ENCODE measurements at places on chromosomes 2 and 18. TPM values are rescaled to one million over a fixed set of nuclear protein-coding genes. Genes with fewer than 3 reads are reported as not detected.

The RIT2 gene
- total RNA-seq: not detected

The NT5DC4 gene
- total RNA-seq: not detected

The EVA1A gene
- total RNA-seq: 71.1 TPM

The TEKT4 gene
- not detected for total RNA-seq

The KCNIP3 gene
- 2.4 TPM for total RNA-seq

The CIDEA gene
- not detected for total RNA-seq

The HJURP gene
- total RNA-seq: 31.8 TPM

The FAM124B gene
- total RNA-seq: not detected

The ASB18 gene
- total RNA-seq: not detected

The SLC9A2 gene
- total RNA-seq: not detected

The ZSWIM2 gene
- total RNA-seq: not detected

The LYG1 gene
- total RNA-seq: 0.23 TPM

The PLEK gene
- not detected for total RNA-seq

The PER2 gene
- total RNA-seq: 4.5 TPM

GRCh38 chr18:1760901-1761300 lies 810.4 kb downstream of the METTL4 start:
- DNase-seq: no peak

DNA sequence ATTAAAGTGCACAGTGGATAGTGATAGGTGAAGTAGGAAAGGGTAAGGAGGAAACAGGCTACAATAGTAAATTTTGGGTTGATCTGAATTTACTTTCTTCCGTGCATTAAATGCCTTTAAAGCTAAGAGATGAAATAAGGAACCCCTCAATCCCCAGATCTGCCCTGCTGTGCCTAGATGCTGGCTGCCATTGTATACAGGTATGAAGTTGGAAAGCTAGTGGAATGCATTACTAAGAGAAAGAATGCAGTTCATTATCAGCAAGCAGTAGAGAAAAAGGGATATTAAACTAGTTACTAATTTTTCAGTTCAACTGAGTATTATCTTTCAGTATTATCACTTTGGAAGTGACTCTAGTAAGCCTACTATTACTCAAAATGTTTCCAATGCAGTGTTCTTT lies 93.3 kb downstream of the WDPCP start:
- DNase-seq: no peak

DNA sequence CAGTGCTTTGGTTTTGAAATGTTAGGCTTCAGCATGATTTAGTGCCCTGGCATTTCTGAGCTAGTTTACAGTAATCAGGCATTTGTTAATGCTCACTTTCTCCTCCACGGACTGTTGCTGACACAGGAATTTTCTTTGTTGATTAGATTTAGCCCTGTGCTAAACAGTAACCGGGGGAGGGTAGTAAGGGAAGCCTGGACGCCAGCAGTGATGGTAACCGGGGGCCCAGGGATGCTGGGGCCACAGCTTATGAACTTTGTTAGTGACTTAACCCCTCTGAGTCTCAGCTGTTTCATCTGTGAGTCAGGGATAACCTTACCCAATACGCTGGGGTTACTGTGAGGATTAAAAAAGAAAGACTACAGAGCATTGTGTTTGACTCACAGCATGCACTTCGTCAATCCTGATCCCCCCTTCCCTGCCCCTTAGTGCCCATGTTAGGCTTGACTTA lies 33.5 kb downstream of the KLHL29 start:
- DNase-seq: peak; percentile 79

GRCh38 chr2:46456789-46457188 lies 22.6 kb upstream of the TMEM247 start:
- DNase-seq: no peak

DNA sequence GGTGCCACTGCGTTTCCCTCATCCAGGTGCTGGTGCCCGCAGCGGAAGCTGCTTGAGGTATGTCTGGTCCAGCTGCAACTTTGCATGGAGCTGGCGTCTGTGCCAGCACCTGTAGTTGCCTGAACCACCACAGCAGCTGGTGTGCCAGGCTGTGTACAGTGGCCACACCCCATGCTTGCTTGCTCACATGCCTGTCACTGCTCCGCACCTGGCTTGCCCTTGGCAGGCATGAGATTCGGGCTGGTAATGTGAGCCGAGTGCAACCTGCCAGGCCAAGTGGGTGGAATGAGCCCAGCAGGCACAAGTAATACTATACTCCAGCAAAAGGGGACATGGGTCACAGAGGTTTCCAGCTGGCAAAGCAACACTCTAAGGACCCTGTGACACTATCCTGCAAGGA lies 1123.3 kb upstream of the ACVR2A start:
- no peak for DNase-seq

DNA sequence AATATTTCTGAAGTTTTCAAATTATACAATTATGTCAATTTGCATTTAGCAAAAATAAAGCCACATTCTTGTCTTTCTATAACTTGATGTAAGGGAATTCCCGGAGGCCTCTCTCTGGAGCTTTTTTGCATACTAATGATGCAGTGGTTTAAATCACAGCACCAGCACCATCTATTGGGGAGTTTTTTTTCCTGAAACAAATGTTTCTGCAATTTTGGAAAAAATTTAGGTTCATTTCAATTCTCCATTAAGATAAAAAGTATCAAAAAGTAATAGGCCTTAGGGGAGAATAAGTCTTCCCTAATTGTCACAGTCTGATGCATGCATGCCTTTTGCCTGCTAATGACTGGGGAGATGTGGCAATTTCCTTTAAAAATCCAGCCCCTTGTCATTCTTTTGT lies 13.5 kb downstream of the CBLN2 start:
- DNase-seq: no peak

GRCh38 chr2:101759162-101759561 lies 61.7 kb downstream of the MAP4K4 start:
- peak; percentile 92 for DNase-seq

DNA sequence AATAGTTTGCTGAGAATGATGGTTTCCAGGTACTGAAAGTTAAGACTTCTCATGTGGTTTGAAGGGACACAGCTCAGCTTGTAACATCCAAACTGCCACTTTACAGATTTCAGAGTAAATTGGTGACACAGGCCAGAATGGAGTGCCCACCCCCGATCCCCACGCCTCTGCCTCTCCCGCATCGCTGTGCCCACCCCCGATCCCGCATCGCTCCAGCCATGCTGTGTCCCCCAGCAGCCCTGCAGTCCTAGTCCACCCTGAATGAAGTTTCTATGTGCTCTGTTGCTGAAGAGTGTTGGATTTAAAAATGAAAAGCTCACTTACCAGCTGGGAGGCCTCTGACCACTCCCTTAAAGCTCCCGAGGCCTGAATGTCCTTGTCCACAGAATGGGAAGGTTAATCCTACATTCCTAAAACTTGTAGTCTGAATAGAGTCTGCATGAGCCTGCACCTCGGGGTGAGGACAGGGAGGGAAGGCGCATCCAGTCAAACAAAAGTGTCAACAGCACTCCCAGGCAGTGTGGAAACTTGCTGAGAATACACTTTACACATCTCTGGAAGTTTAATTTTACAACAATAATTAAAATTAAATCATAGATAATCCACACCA lies 176.4 kb upstream of the ID2 start:
- DNase-seq: no peak

GRCh38 chr2:241869087-241869961 lies at the start of gene RTP5:
RTP5 (plus strand) TSS chr2:241869729; CDS start chr2:241869757, 28 bp downstream.
- DNase-seq: no peak

DNA sequence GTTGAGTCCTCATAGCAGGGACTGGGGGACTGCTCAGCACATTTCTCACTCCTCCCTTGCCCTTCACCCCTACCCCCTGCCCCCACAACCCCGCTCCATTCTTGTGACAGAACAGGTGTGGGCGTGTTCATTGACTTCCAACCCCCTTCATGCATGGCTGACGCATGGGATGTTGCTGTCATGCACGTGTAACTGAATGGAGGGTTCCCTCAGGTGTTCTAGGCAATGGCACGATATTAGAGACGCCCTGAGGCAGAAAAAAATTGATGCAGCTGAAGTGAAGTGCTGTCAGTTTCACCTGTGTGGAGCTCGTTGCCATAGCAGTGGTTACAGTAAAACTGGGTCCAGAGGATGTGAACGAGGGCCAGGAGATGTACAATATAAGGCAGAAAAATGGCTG lies 6.5 kb upstream of the THOC1 start:
- DNase-seq: no peak

DNA sequence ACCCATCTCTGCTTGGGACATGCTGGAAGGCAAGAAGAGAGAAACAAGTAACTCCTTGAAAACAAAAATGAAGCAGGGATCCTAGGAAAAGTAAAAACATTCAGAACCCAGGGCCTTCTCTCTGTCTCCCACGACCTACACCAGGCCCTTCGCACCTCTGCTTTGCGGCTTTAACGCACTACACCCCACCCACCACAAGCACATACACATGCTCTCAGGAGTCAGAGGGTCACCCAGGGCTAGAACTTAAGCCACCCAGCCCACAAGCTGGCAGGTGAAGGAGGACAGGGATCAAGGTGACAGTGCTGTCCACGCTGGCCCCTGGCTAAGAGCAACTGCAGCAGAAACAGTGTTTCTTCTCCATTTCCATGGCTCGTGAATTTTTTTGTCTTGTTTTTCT lies 72.2 kb downstream of the BCL11A start:
- no peak for DNase-seq

- DNase-seq: no peak
These were observed 814.5 kb upstream of the RAB6C start for GRCh38 chr2:129165006-129165405.

DNA sequence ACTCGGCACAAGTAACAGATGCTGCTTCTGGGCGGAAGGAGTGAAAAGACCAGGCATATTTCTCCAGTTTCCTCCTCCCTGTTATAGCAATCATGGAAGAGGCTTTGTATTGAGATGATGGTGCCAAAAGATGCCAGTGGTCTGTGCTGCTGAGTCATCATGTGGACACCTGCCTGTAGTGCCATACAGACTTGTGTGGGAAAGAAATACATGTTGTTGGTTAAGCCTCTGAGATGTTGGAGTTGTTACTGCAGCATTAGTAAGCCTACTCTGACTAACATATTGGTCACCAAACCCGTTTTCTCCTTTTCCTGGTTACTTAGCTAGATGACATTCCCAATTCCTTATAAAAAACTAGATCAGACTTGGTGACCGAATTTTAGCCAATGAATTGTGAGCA lies 356.9 kb downstream of the ZNF521 start:
- peak; percentile 58 for DNase-seq

DNA sequence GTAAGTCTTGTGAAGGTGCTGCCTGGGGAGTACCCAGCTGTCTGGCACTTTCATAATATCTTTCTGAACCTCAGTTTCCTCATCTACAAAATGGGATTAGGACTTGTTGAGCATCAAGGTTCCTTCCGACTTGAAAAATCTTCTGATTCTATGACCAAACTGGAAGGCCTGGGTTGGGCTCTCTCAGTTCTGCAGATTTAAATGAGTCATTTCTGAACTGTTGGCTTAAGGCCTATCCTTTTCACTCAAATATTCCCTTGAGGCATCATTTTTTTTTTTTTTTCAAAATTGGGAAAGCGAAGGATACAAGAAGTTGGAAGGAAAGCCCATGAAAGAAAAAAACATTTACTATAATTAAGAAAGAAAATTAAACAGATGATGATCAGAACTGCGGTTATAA lies 40.8 kb upstream of the CYP1B1 start:
- DNase-seq: peak; percentile 65

- no peak for DNase-seq
These were observed 62.1 kb downstream of the SCN3A start for GRCh38 chr2:165141601-165142354.

- no peak for DNase-seq
These were observed 14.1 kb downstream of the RIF1 start for GRCh38 chr2:151423760-151424159.

- no peak for DNase-seq
These were observed 26.2 kb downstream of the MGAT4A start for GRCh38 chr2:98704499-98705332.

DNA sequence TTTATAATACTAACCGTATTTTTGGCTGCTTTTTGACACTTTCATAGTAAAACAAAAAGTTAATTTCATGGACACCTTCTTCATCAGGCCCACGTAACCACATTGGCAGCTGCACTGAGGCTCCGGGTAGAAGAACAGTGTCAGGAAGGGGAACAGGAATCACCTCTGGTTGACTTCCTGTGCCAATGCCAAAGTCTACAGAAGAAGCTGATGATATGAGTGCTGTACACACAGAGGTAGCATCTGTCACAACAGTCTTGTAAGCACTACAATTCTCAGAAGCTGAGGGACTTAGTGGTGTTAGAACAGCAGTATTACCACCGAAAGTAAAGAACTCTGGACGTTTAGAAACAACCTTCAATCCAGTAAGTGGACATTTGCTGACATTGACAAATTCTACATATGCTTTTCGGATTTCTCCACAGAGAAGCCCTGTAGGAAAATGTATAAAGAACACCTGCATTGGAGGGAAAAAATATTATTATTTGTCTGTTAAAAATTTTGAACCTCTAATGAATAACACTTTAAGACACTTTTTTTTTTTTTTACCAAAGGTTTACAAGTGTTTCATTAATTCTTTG lies 85.3 kb downstream of the TRAPPC8 start:
- no peak for DNase-seq

DNA sequence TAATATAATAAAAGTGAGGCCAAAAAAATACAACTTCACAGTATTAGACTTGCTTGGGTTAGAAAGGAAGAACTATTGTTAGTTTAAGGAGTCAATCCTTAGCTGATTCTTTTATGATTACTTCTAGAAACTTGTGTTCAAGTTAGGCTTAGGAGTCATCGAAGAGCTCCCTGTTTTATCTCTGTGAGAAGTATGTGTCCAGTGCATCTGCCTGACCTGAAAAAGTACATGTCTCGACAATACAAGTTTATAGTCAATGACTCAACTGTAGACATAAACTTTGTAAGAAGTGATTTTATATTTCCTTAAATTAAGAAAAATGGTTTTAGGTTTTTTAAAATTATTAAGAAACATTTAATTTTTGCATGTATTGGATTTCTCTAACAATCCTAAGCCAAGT lies 571.2 kb downstream of the ZEB2 start:
- peak; percentile 32 for DNase-seq

DNA sequence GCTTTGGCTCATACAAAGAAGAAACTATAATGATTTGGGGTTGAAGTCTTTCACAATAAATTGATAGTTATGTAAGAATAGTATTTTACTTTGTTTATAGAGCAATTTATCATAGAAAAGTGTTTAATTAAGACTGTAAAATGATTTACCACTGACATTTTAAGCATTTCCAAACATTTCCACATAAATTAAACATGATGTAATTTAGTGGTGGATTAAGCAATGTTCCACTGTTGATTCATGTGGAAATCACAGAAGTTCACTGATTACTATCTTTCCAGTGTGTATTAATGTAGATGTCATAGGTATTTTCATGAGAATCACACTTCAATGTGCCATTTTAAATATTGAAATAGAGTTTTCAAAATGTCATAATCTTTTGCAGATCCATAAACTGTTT lies 40.1 kb upstream of the GRB14 start:
- no peak for DNase-seq

- DNase-seq: no peak
These were observed 585.0 kb downstream of the BCL11A start for GRCh38 chr2:59968441-59968840.

DNA sequence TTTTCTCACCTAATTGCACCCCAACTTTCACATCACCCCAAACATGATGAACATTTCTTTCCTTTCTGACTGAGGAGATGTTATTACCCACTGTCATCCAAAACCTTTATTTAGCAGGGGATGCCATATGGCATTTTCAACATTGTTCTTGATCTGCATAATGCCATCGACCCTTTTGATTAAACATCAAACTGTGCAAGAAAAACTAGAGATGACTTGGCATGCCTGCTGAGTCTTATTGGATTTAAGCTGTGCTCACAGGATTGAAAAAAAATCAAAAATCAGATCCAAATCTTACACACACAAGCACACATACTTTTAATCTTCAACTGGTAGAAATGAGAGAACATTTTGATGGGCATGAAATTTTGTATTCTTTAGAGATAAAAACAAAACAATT lies 536.0 kb downstream of the TMX3 start:
- DNase-seq: no peak

GRCh38 chr2:26380281-26380680 lies 21.4 kb upstream of the DRC1 start:
- DNase-seq: no peak

All from HFFc6 (cell line).